Activated effector memory CD4-positive, alpha-beta T cell treated with anti-CD3 and anti-CD28 coated beads, Interleukin-2, amount 50 U/mL, for 16 hours (primary cell): ENCODE measurements at places on chromosomes 1 and 21.

DNA sequence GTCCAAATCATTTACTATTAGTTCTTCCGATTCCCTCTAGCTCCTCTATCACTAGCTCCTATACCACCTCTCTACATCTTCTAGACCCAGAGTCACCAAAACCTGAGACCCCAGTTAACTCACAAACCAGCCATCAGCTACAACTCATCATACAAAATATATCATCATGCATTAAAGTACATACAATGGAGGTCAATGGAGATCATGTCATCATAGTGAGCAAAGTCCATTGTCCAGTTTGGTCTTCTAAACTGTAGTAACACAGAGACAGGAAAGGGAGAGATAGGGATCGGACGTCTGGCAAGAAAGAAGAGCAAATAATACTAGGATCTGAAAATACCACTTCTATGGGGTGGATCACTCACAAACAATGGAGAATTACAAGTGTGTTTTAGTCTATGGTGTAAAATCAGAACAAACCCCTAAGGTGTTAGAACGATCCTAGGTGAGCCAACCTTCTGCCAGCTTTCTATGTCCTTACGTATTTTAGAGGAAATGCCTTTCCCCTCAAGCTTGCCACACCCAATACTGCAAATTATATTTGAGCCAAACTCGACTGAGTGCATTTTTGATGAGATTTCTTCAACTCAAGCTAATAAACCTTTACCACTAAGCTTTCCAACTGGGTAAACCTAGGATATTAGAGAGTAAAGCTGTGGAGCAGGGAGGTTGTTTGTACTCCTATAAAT lies 3.9 kb downstream of the ADIPOR1 start:
- no peak for DNase-seq

- no peak for DNase-seq
These were observed 735 bp downstream of the CROCC start for GRCh38 chr1:16922466-16922865.

GRCh38 chr21:32499249-32500055 lies 85.9 kb downstream of the TCP10L start:
- peak; percentile 38 for DNase-seq

DNA sequence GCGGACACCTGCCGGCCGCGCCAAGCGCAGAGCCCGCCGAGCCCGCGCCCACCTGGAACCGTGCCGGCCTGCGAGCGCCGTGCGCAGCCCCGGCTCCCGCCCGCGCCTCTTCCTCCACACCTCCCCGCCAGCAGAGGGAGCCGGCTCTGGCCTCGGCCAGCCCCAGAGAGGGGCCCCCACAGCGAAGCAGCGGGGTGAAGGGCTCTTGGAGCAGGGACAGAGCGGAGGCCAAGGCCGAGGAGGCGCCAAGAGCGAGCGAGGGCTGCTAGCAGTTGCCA lies 50.1 kb upstream of the KRTAP19-8 start:
- DNase-seq: no peak

DNA sequence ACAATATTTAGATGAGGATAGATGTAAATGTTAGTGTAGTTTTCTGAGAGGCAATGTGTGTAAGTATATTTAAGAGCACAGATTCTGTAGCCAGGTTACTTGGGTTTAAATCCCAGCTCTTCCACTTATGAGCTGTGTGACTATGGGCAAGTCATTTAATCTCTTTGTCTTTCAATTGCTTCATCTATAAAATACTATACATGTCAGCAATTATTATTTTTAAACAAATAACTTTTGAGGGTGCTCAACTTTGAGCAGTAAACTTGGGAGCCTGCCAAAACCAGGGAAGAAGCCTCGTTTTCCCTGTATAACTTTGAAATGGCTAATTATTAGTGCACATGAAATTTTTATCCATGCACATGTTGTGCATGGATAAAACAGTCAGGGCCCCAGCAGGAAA lies 222.8 kb downstream of the FOXD2 start:
- no peak for DNase-seq

DNA sequence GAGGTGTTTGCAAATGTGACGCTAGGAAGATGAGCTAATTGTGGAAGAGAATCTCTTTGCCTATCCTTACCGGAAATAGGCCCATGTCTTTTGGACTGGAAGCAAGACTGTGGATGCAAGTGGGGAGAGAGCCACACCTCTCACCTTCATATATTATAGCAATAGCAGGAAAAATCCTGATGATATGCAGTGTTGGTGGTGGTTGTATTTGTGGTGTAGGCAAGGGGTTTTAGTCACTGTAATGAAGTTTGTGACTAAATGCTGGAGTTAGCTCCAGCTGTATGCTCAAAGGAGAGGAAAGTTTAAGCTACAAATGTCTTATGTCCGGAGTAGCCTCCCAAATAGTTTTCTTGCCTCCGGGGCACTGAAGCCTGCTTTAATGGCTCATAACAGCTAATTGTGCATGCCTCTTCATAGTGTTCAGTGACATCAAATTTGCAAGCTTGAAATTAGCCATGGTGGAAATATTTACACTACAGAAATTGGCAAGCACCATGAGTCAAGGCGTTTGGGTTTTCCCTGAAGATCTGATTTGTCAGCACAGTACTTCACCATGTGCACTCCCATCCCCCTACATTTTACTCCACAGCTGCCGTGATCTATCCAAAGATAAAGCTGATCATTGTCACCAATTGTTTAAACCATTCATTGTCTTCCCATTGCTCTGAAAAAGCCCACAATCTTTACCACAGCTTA lies 102.6 kb upstream of the ZNF644 start:
- no peak for DNase-seq

DNA sequence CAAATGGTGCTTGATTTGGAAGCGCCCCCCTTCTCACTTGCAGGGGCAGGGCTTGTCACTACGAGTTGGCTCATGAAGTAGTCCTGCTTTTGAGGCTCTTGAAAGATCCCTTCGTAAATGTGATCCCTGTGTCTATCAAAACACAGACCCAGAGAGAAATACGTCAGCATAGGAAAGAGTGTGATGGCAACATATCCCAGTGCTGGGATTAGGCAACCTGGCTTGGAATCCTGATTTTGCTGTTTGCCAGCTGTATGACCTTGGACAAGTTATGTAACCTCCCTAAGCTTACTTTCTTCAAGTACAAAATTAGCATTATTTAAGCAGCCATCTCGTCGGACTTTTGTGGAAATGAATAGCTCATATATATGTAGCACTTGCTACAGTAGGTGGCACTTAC lies 228.4 kb downstream of the ATG4C start:
- no peak for DNase-seq

DNA sequence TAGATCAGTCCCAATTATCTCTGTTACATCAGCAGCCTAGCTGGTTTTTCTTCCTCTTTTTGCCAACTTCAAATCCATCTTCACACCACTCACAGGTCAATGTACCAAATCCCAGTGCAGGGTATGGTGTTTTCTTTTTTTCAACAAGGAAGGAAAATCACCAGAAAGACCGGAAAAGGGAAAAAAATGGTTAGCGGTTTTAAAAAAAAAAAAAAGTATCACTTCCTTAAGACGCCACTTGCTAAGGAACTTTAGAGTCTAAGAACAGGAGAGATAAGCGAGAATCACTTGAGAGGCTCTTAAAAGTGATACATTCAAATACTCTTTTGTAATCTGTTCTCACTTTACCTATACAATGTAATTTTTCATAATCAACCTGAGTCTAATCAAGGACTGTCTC lies 3.1 kb upstream of the OR10J1 start:
- no peak for DNase-seq

GRCh38 chr21:29817450-29817849 lies 122.3 kb downstream of the GRIK1 start:
- DNase-seq: no peak

DNA sequence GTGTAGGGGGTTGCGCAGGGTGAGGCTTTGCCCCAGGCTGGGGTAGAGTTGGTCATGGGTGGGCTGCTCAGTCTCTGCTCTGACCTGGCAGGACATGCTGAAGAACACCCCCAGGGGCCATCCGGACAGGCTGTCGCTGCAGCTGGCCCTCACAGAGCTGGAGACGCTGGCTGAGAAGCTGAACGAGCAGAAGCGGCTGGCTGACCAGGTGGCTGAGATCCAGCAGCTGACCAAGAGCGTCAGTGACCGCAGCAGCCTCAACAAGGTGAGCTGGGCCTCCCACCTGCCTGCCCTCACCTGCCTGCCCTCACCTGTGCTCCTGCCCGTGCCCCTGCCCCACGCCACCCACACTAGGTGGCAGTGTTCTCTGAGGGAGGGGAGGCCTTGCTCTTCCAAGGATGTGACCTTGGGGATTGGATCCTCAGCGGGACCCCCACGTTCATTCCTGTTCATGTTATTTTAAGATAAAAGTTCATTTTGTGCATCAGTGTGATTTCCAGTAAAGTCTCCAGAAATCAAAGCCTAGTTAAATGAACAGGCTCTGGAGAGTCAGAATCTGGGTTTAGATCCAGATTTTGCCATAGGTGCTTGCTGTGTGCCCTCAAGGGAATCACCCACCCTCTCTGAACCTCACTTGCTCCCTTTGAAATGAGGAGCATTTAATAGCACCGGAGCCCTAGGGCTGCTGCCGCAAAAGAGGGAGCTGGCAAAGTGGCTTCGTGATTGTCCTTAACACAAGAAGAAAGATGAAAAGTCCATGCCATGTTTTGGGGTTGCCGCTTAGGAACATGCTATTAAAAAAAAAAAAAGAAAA lies 87.9 kb downstream of the ARHGEF10L start:
- no peak for DNase-seq

DNA sequence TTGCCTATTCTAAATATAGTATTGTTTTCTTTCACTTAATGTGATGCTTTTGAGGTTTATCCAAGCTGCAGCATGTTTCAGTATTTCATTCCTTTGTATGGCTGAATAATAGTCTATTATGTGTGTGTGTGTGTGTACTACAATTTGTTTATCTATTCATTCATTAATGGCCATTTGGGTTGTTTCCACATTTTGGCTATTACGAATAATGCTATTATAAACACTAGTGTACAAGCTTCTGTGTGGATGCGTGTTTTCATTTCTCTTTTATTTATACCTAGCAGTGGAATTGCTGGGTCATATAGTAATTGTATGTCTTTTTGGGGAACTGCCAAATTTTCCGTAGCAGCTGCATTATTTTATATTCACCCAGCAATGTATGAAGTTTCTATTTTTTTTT lies 15.0 kb upstream of the THEM5 start:
- DNase-seq: no peak

DNA sequence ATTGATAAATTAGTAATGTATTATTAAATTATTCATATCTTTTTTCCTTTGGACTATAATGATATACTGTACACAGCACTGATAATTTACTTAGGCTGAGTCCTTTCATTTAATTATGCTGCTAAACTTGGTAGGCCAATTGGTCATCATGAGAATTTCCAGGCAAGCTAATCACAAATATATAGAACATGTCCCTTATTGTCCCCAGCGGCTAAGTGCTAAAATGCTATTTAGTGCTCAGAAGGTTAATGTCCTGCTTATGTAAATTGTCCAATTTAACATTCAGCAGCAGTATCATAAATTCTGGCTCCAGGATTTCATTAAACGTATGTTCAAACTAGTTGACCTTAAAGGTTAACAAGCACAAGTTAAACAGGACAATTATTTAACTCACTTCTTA lies 30.0 kb upstream of the RRP15 start:
- DNase-seq: no peak

GRCh38 chr1:30342535-30343141 lies 380.7 kb downstream of the MATN1 start:
- DNase-seq: no peak

GRCh38 chr1:54528613-54529012 lies 19.4 kb upstream of the ACOT11 start:
- DNase-seq: no peak

DNA sequence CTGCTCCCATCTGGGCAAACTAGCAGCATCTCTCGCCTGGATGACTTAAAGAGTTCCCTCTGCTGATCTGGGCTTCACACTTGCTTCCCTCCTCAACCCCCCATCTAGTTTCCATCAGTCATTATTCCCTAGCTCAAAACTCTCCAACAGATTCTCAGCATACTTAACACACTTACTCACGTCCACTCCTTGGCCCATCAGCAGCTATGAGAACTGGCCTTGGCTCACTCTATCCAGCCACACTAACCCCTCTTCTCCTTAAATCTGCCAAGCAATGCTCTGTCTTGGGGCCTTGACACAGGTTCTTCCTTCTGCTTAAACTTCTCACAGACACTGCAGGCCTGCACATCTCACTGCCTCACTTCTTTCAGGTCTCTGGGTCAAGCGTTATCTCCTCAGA lies 41.6 kb downstream of the GNG12 start:
- DNase-seq: no peak

DNA sequence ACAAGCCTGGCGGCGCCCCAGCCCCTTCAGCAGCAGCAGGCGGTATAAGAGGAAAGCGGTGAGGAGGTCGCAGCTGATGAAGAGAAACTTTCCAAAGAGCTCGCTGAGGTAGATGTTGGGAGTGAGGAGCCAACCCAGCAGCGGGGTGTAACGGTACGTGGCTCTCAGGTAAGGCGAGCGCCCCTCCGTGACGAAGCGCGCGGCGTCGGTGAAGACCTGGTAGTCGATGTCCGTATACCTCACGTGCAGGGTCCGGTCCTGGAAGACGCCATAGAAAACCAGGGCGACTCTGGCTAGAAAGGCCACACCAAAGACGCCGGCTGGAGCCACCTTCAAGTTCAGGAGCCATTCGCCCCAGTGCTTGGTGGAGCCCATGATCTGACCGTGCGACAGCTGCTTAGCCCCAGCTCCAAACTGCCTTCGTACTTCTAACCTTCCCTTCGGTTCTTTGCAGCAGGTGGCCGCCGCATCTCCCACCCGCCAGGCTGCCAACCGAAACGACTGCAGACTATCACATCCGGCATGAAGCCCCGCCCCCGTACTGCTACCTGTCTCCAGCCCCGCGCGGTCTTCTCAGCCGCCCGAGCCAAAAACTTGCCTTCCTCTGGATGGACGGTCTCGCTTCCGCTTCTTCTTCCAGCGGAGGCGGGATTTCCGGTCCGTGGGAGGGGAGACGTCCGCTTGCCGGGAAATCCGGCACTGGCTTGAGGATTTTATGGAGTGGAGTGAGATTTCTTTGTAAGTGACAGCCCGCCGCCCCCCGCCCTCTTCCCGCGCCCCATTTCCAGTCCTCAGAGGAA lies at the start of gene PIGM:
Gene PIGM, minus strand, starts transcription at position 626 of the 800 bp plus-strand sequence. Its CDS starts 251 bp downstream, at position 375.
- peak; percentile 97 for DNase-seq

- no peak for DNase-seq
These were observed 128.0 kb downstream of the ADAMTS1 start for GRCh38 chr21:26717146-26717739.

DNA sequence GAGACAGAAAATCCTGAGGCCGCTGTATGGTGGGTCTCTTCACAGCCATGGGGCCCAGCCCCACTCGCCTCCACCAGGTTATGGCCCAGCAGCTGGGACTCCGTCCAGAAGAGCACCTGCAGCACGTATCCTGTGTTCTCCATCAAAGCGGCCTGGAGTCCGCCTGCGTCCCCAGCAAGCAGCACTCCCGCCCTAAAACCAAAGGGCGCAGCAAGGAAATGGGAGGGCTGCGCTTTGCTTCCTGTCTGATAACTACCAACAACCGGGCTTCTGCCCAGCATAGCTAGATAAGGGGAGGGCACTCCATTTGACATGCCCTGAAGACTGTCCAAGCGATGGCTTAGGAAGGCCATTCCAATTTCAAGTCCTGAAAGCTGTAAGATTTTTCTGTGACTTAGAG lies 119.9 kb downstream of the KCNJ15 start:
- DNase-seq: no peak

DNA sequence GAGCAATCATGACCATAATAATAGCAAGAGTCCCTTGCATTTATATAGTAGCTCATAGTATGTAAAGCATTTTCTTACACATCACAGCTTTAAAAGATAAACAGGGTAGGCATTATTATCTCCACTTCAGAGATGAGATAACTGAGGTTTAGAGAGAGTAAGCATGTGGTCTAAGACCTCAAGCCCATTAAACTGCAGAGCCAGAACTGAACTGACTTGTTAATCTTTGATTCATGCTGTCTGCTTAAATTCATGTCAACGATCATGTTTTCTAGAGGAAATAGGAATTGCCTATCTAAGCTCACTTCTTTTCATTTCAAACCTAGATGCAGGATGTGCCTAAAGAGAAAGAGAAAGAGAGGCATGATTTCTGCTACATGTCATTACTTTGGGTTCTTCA lies 524.8 kb downstream of the PTPRC start:
- no peak for DNase-seq
